ENCODE measurements at places on chromosomes 16 and 17. TPM values are rescaled to one million over a fixed set of nuclear protein-coding genes. Genes with fewer than 3 reads are reported as not detected.

The RASD1 gene
- 0.63 TPM for total RNA-seq

The NATD1 gene
- 7.1 TPM for total RNA-seq

DNA sequence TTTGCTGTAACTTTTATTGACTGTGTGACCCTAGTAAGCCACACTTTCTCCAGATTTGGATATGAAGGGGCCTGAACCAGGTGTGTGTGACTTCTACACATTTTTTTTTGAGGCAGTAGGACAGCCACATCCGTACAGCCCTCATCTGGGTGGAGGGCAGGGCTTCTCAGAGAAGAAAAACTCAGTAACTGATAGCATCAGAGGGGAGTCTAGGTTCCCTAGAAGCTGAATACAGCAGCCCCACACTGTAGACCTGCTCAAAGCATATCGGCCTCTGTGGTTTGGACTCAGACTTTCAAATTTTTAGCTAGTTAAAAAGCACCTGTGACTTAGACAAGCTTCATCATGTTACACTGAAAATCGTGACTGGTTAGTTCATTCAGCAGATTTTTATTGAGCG, 10.8 kb downstream of the PRSS54 start:
- DNase-seq = no peak

DNA sequence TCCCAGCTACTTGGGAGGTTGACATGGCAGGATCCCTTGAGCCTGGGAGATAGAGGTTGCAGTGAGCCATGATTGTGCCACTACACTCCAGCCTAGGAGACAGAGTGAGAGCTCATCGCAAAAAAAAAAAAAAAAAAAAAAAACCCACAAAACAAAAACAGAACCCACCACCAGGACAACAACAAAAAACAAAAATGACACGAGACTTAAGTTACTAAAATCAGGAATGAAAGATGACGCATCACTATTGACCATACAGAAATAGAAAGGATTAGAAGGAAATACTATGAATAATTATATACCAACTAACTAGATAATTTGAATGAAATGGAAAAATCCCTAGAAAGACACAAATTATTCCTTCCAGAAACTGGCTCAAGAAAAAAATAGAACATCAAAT, 432.4 kb upstream of the PMFBP1 start:
- DNase-seq = no peak

DNA sequence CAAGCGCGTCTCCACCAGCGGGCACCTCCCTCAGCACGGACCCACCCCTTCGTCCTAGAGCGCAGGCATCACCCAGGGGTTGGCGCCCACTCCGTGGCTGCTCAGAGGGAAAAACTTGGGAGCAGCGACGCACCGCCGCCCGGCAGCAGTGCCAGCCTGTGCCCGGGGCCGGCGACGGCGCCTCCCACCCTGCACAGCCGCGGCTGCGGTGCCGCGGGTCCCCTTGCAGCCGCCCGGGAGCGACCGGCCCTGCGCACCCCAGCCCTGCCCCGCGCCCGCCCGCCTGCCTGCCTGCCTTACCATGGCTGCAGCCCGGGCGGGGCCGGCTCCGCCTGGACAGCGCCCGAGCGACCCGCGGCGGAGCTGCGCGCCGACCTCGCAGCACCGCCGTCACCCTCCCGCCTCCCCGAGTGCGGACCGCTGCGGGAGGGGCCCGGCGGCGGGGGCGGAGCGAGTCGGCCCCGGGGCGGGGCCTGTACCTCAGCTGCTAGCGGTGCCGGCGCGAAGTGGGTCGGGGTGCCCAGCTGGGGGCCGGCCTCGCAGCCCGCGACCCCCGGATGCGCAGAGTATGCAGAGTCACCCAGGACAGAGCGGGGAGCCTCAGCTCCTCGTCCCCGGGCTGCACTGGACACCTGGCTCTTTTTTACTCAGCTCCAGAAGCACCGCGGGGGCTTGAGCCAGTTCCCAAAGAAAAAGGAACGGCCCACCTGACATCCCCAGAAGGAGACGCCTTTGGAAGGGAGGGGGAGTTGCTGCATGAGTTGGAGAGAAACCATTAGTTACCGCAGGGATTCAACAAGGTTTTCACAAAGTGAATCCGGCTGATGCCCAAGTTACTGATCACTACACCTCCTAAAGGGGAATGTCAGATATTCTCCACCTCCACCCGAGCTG, 17.5 kb upstream of the MTMR4 start:
- no peak for DNase-seq

DNA sequence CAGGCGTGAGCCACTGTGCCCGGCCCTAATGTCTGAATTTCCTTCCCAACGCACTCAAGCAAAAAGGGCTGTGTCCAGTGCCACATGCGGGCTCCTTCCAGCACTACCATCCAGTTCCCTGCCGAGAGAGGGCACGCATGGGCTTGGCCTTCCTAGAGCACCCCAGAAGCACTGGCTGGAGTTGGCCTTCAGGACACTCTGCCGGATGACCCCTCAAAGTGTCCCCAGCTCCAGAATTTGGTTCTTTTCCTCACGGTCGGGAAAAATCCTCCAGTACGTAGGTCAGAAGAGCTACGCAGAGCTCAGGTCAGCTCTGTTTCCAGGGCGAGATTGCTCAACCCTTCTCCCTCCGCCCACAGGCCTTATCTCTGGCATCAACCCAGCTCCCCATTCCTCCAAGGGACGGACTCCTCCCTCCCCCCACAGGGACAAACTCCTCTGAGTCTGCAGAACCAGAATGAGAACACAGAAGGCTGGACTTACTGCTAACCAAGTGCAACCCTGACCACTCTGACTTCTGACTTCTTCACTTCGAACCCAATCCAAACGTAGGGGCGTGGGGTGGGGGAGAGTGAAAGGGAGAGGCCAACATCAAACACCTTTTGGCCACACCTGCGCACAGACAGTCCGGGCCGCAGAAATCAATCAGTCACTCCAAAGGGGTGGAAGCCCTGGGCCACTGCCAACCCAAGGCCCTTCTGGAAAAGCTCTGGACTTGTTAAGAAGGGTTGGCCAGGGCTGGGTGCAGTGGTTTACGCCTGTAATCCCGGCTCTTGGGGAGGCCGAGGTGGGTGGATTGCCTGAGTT, 3.6 kb downstream of the CDC42EP4 start:
- DNase-seq = peak; percentile 92

All from HFFc6 (cell line).